ENCODE measurements at places on chromosomes 3 and 15.
A peak's percentile ranks its signal among the peaks of the same experiment; 100 is the strongest.

DNA sequence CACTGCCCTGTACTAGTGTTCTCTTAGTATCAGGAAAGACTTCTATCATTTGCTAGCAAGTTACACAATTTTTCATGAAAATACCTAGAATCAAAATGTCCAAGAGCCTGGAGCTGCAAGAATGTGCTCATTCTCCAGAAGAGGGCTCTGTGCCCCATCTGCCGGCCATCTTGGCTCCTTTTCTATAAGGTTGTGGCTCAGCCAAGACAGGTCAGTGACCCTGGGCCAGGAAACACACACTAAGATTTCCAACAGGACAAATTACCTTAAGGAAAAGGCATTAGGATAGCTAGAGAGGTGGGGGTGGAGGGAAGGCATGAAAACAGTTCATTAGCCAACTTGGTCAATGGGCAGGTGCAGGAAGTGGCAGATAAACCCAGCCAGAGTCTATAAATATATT, 20.7 kb downstream of the TIMP4 start:
- DNase-seq = no peak

GRCh38 chr3:37945156-37945806, 45.3 kb upstream of the VILL start:
- DNase-seq = no peak

DNA sequence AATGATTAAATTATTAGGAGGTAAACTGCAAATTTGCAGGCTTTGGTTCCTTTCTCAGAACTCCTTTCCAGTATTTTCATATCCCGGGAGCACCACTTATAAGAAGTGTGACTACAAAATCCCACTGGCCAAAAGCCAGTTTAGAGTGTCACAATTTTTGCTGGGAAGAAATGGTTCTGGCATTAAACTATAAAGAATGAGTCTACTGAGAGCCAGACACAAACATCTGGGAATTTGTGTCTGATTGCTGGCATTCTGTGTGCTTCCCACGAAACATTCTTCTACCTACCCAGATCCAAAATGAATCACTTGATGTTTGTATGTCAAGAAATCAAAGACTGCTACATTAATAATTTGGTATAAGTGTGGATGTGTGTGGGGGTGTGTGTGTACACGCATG, 82.8 kb downstream of the DUT start:
- peak; percentile 89 for DNase-seq

- no peak for DNase-seq
These were observed 74.5 kb downstream of the SPTSSB start for GRCh38 chr3:161296814-161297213.

DNA sequence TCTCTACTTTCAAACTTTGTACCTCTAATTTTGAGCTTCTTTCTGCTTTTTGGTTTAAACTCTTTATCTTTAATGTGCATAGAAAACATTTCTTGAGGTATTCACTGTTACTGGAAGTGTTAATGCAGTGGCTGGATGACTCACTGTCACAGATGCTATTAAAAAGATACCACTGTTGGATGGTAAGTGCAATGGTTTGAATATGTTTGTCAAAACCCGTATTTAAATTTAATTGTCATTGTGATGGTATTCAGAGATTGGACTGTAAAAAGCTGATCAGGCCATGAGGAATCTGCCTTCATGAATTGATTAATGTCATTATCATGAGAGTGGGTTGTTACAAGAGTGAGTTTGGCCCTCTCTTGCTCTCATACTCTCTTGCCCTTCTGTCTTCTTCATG, 70.6 kb downstream of the AP4E1 start:
- DNase-seq = peak; percentile 40

- peak; percentile 38 for DNase-seq
These were observed 39.9 kb downstream of the RAB6B start for GRCh38 chr3:133855772-133856171.

GRCh38 chr15:58980351-58980939, 7.0 kb upstream of the RNF111 start:
- peak; percentile 49 for DNase-seq

GRCh38 chr3:55484801-55485791, 2.0 kb downstream of the WNT5A start:
- peak; percentile 88 for DNase-seq

- peak; percentile 88 for DNase-seq
These were observed 109.1 kb upstream of the LRIG1 start for GRCh38 chr3:66609660-66610561.

DNA sequence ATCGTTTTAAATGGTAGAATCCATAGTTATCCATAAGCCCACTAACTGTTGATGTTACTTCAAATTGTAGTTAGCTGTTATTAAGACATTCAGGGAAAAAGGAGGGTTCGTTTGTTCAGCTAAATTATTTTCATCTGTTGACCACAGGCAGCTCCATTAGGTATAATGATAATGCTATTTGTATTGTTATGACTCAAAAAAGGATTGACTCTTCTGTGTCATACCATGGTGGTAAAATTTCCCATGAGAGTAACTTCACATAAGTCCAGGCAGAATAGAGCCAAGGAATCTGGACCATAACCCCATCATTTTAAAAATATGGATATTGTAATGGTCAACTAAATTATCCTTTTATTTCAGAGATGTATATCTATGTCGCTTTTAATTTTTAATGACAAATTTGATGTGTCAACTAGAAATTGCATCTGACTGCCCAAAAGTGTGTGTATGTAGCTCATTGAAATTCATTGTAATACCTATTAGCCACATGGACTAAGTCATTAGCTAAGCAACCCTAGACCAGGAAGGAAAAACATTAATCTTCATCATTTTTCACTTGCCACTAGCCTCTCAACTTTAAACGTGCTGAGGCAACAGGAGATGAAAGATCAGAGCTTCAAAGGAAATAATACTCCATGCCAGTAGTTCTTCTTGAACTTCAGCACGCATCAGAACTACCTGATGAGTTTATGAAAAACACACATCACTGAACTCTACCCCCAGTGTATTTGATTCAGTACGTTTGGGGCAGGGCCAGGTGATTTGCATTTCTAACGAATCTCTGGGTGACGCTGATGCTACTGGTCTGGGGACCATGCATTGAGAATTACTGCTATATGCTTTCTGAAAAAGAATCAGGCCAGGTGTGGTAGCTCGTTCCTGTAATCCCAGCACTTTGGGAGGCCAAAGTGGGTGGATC, 537.7 kb downstream of the UNC13C start:
- no peak for DNase-seq

GRCh38 chr15:89383365-89384175, 48.9 kb upstream of the POLG start:
- peak; percentile 27 for DNase-seq

DNA sequence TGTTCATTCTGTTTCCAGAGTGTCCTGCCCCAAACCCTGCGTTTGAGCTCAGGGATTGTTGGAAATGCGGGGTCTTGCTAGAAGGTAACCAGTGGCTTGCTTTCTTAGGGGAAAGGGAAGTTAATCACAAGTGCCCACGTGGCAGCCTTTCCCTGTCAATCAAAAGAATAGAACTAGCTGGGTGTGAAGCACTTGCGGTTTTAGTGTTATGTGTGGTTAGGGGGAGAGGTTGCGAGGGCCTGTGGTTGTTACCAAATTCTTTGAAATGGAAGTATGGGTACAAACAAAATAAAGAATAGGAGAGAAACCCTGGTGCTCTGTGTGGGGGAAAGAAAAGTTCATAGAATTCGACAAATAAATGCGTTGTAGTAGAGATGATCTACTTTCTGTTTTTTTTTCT, 67.6 kb downstream of the FNDC3B start:
- DNase-seq = peak; percentile 71

GRCh38 chr15:31364301-31365031, 37.8 kb downstream of the KLF13 start:
- DNase-seq = no peak

GRCh38 chr15:50224606-50225005, 40.9 kb downstream of the HDC start:
- peak; percentile 24 for DNase-seq

DNA sequence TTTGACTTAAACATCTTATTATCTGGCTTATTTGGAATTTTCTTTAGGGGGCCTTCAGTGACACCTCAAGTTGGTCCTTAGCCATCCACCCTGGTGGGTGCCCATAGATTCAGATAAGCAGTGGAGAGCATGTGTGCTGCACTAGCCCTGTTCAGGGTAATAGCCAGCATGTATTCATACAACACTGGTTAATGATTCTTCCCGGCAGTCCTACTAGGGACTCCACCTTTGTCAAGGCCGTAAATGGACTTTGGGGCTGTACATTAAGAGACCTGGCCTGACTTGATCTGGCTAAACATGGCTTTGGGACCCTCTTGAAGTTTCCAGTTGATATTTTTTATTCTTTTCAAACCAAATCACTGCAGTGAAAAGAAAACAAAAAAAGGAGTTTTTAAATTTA, 125.8 kb downstream of the PTPRG start:
- no peak for DNase-seq

- DNase-seq = peak; percentile 11
These were observed 9.7 kb upstream of the PTPN23 start for GRCh38 chr3:47370887-47371697.

- no peak for DNase-seq
These were observed 420.5 kb upstream of the WNT5A start for GRCh38 chr3:55907616-55908015.

DNA sequence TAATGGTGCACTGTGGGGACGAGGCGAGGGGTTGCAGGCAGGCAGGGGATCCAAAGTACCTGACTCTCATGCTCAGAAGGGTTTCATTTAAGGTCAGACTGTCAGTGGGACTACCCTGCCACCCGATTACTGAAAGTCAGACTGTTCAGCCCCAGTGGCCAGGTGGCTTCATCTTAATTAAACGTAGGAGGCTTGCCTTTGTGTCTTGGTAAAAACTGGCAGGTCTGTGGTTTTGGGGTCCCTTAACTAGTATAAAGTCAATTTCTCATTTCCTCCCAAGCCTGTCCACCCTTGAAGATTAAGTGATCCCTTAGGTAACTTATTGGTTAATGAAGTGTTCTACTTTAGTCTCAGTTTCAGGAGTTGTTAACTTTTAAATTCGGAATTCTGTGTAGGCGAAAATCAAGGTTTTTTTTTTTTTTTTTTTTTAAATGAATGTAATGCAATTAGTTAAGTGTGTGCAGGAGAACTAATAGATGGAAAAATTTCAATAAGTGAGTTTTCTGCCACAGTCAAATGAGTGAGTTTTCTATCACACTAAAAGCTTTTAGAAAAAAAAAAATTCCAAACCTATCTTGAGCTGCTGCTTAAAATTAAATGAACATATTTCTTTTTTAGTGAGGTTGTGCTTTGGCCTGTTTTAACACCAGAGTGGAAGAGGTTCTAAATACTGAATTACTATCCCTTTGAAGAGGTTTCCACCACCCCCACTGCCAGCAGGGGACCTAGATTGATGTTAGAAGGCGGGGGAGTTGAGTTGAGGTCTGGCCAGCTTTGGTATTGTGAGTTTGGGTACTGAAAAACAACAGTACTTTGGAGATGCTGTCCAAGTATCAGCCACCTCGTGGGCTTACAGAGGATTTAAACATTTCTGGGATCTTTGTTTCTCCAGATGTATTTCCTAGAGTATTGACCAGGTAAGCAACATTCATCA, 15.2 kb downstream of the ITPR1 start:
- DNase-seq = no peak

- no peak for DNase-seq
These were observed 598 bp upstream of the GJD2 start for GRCh38 chr15:34755419-34755773.

DNA sequence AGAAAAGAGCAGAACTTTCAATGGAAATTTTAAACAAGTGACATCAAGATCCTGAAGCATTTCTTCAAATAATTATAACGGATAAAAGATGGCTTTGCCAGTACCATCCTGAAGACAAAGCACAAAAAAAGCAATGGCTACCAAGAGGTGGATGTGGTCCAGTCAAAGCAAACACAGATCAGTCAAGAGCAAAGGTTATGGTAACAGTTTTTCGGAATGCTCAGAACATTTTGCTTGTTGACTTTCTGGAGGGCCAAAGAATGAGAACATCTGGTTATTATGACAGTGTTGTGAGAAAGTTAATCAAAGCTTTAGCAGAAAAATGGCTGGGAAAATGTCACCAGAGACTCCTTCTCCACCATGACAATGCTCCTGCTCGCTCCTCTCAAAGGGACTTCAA, 31.5 kb downstream of the FEM1B start:
- DNase-seq = no peak

GRCh38 chr3:185552358-185552877, at the start of gene LIPH:
Gene LIPH (minus strand): TSS chr3:185552588. CDS start chr3:185552471, 117 bp downstream.
- DNase-seq = peak; percentile 5

- no peak for DNase-seq
These were observed 834.6 kb upstream of the CFAP20DC start for GRCh38 chr3:59884409-59884808.

- DNase-seq = no peak
These were observed 50.3 kb downstream of the IL20RB start for GRCh38 chr3:137008131-137008530.

DNA sequence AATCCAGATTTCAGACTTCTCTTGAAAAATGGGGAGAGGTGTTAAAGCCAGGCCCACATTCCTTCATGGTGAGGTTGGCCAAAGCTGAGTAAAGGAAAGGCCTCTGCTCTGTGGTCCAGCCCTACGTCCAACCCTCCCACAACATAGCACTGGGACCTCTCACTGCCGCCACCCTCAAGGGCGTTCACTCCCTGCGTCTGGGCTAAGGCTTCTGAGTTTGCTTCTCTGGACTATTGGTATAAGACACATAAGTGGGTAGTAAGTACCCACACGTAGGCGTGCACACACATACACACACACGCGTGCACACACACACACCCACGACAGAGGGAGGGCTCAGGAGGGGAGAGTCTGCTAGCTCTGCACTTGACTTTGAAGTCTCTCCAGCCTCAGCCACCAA, 80.2 kb upstream of the PXYLP1 start:
- no peak for DNase-seq

GRCh38 chr3:156705761-156706616, 31.6 kb downstream of the TIPARP start:
- DNase-seq = no peak

GRCh38 chr15:48954538-48954937, 9.2 kb downstream of the SHC4 start:
- DNase-seq = peak; percentile 33

DNA sequence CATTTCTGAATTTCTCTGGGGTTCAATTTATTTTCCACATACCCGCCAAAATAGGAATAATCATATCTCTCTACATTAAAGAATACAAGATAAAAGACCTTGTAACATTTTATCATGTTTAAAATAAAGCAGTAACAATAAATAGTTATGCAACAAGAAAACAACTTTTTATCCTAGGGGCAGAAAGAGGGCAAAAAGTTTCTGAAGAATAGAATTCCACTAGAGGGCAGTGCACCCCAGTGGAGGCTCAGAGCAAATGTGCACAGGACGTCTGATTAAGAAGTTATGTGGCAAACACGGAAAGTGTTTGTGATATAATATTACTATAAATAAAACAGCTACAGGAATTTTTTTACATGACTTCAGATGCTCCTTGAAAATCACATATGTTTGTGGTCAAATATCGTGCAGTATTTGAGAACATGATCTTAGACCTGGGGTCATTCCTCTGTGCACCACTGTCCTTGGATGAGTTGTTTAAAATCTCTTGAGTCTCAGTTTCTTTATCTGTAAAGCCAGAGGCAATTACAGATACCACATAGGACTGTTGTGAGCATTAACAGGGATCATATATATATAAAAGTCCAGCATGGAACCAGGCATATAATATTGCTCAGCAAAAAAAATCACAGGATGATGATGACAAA, 13.2 kb upstream of the PIK3R4 start:
- DNase-seq = peak; percentile 45

- DNase-seq = no peak
These were observed 395 bp downstream of the ZFAND6 start for GRCh38 chr15:80059786-80060355.

GRCh38 chr15:35443376-35443775, 102.6 kb downstream of the DPH6 start:
- DNase-seq = peak; percentile 19

GRCh38 chr3:32460031-32460749, 42.5 kb downstream of the CMTM6 start:
- no peak for DNase-seq

All from fibroblast of upper back skin (primary cell).